ENCODE measurements at places on chromosomes 3 and 15. TPM values are rescaled to one million over a fixed set of nuclear protein-coding genes. Genes with fewer than 3 reads are reported as not detected.

The PLSCR5 gene
- not detected for total RNA-seq

The CRELD1 gene
- total RNA-seq, result 27.3 TPM

The NXPE3 gene
- total RNA-seq, result 8.2 TPM

The EDC3 gene
- 6.8 TPM for total RNA-seq

The SLC15A2 gene
- total RNA-seq, result 2.4 TPM

The ACKR4 gene
- total RNA-seq, result not detected

The TNFAIP8L3 gene
- total RNA-seq, result 4.1 TPM

The TLNRD1 gene
- 9.9 TPM for total RNA-seq

The GOLGA6D gene
- total RNA-seq, result under 0.01 TPM

The TPRG1 gene
- 0.34 TPM for total RNA-seq

The GASK1A gene
- total RNA-seq, result 0.50 TPM

The BFSP2 gene
- total RNA-seq, result not detected

The PCSK6 gene
- total RNA-seq, result 11.6 TPM

The LSM3 gene
- total RNA-seq, result 4.4 TPM

The IMPG2 gene
- total RNA-seq, result 0.14 TPM

The SPTSSB gene
- total RNA-seq, result 0.64 TPM

Measured in nasal cavity respiratory epithelium epithelial cell of viscerocranial mucosa (primary cell).